ENCODE measurements at places on chromosomes 7 and 10.

DNA sequence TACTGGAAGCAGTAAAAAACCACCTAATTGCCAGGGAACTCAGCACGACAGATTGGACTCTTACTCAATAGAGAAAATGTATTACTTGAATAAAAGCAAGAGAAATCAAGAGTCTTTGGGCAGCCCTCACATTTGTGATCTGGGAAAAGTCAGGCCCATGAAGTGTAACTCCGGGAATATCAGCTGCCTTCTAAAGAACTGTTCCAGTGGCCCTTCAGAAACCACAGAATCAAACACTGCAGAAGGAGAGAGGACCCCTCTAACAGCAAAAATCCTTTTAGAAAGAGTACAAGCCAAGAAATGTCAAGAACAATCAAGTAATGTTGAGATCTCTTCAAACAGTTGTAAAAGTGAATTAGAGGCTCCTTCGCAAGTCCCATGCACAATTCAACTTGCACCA is 540.0 kb upstream of the TEX47 start:
- no peak for DNase-seq

GRCh38 chr10:7908541-7909210 is 90.4 kb downstream of the TAF3 start:
- peak; percentile 59 for DNase-seq

GRCh38 chr10:119441921-119442757 is 100.4 kb downstream of the RGS10 start:
- no peak for DNase-seq

GRCh38 chr7:150374472-150374871 is 4.7 kb upstream of the ZNF775 start:
- no peak for DNase-seq

GRCh38 chr7:80679921-80680907 is 41.8 kb downstream of the CD36 start:
- no peak for DNase-seq

DNA sequence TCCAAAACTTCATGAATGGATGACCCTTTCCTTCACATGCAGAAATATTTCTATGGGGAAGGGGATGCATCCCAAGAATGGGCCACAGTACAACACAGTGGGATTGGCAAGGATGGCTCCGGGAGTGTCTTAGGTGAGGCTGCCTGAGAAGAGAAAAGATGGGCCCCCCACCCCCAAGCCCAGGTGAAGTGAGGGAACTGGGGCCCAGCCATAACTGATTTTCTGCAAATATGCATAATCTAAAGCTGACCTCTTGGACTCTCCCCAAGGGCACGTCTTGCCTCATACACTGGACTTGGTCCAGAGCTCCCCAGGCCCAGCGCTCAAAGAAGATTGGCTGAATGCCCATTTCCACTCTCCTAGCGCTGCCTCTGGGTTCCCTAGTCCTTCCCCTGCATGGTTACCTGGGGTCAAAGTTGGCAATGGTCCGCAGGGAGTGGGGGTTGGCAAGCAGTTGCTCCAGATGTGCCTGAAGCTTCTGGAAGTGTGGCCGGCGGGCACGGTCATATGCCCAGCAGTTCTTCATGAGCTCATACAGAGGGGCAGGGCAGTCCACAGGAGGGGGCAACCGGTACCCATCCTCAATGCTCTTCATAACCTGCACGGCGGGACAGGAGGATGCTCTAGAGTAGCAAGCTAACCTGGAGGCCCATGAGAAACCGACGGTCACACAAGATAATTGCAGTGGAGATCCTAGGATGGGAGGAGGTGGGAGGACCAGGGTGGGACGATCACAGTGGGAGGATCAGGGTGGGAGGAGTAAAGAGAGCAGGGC is 12.3 kb downstream of the ZYX start:
- DNase-seq, result peak; percentile 57

- DNase-seq, result no peak
Observed at GRCh38 chr10:124704428-124705380, 39.5 kb downstream of the FAM53B start.

DNA sequence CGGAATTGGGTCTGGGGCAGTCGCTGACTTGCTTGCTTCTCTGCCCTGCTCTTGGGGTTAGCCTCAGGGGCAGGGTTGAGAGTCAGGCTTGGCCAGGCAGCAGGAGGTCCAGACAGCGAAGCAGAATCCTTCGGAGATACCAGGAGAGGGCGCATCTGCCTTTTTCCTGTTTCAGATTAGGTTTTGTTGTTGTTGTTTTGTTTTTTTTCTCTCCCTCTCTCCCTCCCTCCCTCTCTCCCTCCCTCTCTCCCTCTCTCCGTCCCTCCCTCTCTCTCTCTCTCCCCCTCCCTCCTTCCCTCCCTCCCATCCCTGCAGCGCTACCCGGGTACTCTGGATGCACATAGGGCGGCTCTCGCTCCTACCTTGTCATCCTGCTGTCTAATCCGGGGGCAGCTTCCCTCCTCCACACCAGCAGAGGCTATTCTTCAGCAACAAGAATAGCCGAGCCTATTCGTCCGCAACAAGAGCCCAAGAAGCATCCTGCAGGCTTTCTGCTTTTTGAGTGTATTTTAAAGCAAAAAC is 758 bp upstream of the OPTN start:
- peak; percentile 22 for DNase-seq

- no peak for DNase-seq
Observed at GRCh38 chr7:1653500-1653899, 16.6 kb upstream of the ELFN1 start.

GRCh38 chr10:31073211-31073610 is 41.5 kb upstream of the ZNF438 start:
- DNase-seq, result no peak

GRCh38 chr7:120583899-120584586 is 273.9 kb downstream of the TSPAN12 start:
- no peak for DNase-seq

DNA sequence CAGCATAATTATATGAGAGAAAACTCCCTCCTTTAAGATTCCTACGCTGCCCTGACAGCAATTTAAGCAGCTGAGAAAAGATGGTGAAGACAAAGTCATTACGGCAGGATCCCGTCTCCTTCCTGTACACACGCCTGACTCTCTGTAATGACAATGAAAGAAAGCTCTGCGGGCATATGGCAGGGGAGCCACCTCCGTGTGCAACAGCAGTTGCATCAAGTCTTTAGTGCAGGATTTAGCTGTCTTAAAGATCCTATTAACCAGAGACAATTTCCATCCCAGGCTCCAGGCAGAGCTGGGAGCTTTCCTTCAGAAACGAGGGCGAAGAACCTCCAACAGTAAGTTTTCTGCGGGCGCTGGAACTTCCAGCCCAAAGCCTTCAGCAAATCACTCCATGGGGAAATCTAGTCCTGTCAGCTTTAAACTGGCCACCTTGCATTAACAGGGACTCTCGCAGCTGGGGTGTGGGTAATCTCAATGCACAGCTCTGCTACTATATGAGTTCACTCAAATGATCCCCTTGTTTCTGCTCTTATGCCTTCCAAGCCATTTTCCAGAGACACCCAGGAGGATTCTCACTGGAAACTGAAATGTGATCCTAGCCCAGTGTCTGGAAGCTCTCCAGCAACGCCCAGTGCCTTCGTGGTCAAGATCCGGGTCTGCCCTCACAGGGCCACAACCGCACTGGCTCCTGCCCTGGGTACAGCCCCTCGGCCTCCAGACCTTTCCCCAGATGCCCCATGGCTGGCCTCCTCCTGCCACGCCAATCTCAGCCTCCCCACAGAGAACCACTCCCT is 74.9 kb downstream of the CTBP2 start:
- DNase-seq, result peak; percentile 56

GRCh38 chr10:103835096-103836050 is 20.0 kb downstream of the SH3PXD2A start:
- DNase-seq, result no peak

GRCh38 chr10:105187243-105187642 is 546.2 kb downstream of the SORCS3 start:
- no peak for DNase-seq

DNA sequence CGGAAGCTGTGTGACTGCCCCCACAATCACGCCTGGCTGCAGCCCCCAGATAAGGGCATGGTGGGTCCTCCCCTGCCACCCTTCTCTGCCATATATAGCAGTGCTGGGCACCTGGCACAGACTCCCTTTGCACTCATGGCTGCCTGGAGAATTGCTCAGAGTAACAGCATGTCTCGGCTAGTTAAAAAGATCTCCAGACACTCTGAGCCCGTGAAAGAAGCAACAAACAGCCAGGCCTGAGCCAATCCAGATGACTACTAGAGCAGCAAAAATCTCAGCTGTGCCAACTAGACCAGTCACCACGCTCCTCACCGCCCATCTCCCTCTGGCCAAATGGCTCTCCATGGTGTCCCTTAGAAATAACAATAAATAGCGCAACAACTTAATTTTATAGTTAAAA is 71.3 kb downstream of the PARD3 start:
- peak; percentile 82 for DNase-seq

GRCh38 chr7:98993024-98993897 is 114.9 kb downstream of the TRRAP start:
- no peak for DNase-seq

DNA sequence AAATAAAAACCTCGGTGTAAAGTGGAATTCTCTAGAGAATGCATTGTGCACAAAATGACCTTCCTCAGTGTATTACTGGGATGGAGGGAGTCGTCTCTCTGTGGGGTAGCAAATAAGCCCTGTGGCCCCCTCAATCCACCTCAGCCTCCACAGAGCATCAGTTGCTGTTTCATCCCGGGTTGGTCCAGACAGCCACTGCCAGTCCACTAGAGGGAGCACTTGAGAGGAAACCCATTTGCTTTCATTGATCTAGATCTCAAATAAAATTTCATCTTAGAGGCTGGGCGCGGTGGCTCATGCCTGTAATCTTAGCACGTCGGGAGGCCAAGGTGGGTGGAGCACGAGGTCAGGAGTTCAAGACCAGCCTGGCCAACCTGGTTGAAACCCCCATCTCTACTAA is 1128.7 kb downstream of the CNTNAP2 start:
- peak; percentile 44 for DNase-seq

GRCh38 chr10:84267503-84268126 is 22.8 kb downstream of the RGR start:
- DNase-seq, result peak; percentile 22

- DNase-seq, result no peak
Observed at GRCh38 chr10:387909-388660, 252.8 kb downstream of the ZMYND11 start.

DNA sequence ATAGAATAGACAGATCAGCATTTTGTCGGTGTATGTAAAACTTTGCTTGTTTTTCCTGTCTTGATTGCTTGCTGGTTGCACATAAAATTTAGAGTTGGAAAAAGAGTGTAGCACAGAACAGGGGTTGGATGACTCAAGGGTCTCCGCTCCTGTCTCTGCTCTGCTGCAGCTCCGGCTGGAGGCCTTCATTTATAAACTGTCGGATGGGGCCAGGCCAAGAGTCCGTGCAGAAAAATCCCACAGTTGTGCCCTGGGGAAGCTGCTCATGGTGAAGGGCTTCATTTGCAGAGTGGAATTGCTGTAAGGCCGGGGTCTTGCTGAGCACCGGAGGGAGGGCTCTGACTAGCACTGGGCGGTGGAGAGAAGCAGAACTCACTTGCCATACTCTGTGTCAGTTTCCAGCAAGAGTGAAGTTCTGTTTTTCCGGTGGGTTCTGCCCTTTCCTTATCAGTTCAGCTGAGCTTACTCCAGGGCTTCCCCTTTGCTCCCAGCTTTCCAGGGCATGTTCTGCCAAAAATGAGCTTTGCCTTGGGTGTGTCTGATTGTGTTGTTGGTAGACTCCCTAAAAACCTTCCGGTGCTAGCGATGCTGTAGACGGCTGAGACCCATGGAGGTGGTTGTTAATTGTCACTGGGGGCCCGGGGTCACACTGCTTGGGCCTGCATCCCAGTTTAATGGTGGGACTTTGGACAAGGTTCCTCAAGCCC is 67.2 kb downstream of the CAMK1D start:
- no peak for DNase-seq

DNA sequence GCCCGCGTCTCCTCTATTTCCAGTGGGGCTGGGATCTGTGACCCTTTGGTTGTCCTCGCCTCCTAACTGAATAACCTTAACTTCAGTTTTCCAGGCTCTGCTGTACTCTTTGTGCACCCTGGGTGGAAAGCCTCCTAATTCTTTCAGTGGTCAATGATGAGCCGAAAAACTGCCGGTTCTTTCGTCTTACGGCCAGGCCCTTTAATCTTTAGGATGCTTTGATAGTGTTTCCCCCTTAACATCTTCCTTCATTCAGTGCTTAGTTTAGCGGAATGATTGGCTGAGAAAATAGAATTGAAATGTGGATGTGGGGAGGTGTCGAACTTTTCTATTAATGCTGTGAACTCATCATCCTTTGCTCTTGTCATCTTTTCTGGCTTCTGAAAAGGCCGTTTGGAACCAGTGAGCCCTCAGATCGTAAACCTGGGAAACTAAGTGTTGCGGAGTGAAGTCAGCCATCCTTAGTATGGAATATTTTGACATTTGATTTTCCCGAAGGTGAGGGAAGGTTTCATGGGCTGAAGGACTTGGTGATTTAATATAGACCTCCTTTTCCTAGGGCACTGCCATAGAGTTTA is 847 bp downstream of the GARS1 start:
- no peak for DNase-seq

DNA sequence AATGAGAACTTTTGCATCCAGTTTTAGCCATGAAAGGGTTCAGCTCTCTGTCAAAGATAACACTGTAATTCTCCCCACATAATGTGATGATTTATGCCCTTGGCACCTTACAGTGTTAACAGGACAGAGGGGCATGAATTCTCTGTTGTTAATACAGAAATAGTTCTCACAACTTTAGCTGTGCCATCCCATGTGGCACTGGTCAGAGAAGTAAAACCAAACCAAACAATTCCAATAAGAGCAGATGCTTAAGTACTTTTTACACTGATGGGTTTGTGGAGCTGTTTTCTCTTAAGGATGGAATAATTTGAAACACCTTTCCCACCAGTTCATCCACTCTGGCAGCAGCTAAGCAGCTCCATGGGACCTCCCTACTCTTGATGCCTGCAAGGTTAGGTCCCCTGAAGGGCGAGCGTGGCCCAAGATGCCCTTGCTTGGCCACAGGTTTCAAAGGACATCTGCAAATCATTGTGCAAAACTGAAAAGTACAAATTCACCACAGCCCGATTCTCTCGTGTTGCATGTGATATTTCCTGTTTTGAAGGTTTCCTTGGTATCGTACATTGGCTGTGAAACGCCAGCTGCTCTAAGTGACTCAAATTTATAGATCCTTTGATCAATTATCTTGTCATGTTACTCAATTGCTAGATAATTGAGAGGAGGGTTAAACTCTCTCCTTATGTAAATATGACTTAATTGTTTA is 82.5 kb upstream of the CREB5 start:
- DNase-seq, result no peak

All from thyroid gland (tissue), 4 donors.